Skin of body (tissue), 3 donors: ENCODE measurements at places on chromosomes 11 and 22. TPM values are rescaled to one million over a fixed set of nuclear protein-coding genes. Genes with fewer than 3 reads are reported as not detected.

- peak; percentile 44 for DNase-seq
Observed at GRCh38 chr22:35258191-35258988, 1.1 kb downstream of the HMGXB4 start.

GRCh38 chr11:10302744-10303557 is 1.9 kb upstream of the ADM start:
- peak; percentile 44 for DNase-seq

- DNase-seq = peak; percentile 57
Observed at GRCh38 chr11:2137202-2138067, 1.8 kb downstream of the IGF2 start.

DNA sequence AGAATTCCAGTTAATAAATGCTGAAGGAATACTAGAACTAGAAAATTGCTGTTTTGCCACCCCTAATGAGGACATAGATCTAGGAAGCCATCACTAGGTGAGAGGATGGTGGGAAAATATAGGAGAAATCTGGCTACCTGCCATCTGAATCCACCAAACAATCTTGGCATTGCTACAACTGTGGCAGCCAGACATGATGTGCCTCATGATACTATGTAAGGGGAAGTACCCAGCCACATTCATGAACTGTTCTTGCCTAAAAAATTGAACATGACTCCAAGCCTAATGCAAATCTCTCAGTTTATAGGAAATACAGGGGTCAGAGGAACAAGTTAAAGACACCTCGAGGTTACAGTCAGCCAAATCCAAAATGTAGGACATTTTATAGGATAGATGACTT is 72.8 kb downstream of the SFI1 start:
- DNase-seq = no peak

DNA sequence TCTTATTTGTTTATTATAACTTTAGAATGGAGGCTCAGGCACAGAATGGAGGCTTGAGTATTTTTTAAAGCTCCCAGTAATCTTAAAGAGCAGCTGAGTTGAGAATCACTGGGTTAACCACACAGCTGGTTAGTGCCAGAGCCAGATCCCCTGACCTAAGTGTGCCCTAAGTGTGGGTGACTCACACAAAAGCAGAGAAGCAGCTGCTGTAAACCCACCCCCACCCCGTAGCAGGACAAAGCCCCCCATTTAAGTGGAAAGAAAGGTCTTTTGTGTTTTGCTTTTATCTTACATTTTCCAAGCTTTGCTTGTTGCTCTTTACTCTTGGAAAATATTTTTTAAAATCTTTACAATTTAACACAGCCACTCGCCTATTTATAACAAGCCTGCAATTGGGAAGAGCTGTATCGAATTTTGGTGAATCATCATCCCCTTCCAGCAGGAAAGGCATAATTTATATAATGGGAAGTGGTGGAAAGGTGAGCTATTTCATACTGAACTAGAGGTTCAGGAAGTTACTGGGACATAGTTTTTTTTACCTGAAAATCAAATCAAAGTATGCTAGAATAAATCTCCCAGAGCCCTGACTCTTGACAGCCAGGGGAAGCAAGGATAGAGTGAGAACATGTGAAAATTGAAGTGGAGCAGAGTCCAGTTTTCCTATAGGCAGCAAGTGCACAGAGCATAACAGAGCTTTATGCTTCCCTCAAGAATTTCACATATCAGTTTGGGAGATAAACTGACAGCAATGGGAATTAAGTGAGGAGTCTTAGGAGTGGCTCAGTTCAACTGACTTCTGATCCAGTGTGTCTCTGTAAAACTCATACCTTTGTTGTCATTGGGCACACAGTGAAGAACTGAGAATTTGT is 405.7 kb downstream of the AASDHPPT start:
- DNase-seq = no peak

DNA sequence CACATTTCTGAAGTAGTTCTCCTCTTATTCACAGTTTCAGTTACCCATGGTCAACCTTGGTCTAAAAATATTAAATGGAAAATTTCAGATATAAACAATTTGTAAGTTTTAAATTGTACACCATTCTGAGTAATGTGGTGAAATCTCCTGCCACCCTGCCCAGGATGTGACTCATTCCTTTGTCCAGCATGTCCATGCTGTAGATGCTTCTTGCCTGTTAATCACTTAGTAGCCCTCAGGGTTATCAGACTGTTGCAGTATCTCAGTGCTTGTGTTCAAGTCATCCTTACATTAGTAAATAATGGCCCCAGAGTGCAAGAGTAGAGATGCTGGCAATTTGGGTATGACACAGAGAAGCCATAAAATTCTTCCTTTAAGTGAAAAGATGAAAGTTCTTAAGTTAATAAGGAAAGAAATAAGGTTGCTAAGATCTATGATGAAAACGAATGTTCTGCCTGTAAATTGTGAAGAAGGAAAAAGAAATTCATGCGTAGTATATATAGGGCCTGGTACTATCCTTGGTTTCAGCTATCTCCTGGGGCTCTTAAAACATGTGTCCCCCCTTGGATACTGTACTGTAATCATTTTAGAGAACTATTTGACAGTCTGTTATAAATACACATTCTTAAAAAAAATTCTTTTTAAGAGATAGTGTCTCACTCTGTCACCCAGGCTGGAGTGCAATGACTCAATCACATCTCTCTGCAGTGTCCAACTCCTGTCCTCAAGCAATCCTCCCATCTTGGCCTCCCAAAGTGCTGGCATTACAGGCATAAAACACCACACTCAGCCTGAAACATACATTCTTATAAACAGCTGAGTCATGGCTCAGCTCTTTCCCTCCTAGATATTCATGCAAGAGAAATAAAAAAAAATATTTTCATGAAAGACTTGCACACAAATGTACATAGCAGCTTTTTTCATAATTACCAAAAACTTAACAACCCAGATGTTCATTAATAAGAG is 31.3 kb downstream of the MTNR1B start:
- DNase-seq = no peak

DNA sequence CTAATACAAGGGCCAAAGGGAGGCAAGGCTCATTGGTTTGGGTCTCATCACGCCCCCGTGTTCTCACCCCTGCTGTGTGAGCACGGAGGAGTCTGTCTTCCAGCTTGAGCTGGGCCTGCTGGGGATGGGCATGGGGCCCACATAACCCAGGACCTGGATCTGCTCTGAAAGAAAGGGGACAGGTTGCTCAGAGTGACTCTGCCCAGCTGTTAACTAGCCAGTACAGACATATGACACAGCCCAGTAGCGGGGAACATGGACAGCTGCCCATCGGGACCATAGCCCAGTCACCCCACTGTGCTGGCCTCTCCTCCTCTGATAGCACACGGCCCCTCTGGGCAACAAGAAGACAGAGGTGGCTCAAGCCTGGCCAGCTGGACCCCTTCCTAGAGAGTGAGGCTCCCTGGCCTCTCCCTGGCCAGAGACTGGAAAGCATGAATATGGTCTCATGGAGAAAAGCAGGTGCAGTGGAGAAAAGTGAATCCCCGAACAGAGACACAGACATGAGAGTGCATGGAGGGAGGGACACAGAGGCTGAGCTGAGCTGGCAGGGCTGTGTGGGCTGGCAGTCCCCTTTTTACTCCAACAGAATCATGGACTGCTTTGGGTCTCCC is 973.9 kb downstream of the BRD1 start:
- no peak for DNase-seq

DNA sequence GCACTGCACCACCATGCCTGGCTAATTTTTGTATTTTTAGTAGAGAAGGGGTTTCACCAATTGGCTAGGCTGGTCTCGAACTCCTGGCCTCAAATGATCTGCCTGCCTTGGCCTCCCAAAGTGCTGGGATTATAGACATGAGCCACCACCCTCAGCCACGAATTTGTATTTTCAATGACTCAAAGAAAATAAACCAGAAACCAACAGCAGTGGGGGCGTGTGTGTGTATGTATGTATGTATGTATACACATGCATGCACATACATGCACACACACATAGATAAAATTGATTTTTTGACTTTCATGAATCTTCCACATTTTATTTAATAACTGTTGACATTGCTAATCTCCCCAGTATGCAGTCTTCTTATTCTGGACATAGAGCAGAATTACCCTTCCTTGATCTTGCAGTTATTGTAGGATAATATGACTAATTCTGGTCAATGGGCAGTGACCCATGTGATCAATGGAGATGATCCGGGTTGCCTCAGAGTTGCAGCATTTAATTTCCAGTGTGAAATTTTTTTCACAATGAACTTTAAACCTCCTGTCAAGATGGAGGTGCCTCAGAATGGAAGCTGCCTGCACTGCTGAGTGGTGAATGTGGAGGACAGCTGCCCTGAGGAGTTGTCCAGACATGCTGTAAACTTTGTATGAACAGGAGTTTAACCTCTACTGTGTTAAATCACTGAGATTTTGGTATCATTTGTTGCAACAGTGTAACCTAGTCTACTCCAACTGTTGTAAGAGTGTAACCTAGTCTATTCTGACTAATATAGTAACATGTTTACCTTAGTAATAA is 12.8 kb upstream of the PTPN5 start:
- DNase-seq = no peak

- no peak for DNase-seq
Observed at GRCh38 chr11:44306052-44306917, 3.7 kb downstream of the ALX4 start.

OR8D4 gene
- total RNA-seq = 0.30 TPM

DNA sequence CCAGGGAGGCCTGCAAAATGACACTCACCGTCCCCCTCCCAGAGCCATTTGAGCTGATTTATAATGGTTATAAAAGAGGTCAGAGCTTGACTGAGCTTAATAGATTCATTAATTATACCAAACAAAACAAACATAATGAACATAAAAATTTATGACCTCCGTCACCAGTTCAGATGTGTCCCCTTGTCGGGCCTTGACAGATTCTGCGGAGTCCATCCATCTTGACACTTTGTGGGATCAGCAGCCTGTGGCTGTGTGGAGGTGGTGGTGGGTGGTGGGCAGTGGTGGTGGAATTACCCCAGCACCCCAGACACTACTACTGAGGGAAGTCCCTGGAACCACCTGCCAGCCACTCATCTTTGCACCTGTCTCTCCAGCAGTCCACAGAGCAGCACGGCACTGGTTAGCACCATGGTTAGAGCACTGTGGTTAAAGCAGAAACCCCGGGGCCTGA is 83.5 kb downstream of the DSCAML1 start:
- DNase-seq = no peak

MAPK8IP2 gene
- 1.6 TPM for total RNA-seq

DNA sequence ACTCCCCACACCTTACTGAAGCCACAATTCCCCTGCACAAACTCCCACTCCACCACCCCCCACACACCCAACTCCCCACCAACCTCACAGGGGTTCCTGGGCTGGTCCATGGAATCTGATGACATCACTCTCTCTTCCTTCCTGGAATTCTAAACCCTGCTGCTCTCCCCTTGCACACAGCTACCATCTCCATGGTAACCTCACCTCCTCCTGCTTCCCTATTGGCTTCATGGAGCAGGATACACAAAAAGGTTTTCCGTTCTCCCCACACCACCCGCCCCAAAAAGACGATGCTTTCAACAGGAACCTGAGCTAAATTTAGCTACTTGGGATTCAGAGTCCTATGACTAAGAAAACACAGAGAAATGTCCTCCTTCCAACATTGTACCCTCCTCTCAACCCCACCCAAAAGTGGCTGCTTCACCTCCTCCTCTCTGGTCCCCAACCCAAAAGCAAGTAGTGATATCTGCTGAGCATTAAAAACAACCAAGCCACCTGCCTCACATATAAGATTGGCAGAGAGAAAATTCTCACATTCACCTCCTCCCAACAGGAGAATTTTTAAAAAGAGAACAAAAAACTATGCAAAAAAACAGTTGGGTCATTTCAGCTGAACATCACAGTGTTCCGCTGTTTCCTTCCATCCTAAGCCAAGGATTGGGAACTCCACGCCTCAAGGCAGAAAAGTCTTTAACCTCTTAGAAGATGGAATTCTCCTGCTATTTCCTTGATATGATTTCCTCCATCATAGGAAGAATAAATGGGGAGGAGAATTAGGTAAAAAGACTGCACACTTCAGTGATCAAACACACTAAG is 66.9 kb downstream of the RBFOX2 start:
- DNase-seq = peak; percentile 84

DNA sequence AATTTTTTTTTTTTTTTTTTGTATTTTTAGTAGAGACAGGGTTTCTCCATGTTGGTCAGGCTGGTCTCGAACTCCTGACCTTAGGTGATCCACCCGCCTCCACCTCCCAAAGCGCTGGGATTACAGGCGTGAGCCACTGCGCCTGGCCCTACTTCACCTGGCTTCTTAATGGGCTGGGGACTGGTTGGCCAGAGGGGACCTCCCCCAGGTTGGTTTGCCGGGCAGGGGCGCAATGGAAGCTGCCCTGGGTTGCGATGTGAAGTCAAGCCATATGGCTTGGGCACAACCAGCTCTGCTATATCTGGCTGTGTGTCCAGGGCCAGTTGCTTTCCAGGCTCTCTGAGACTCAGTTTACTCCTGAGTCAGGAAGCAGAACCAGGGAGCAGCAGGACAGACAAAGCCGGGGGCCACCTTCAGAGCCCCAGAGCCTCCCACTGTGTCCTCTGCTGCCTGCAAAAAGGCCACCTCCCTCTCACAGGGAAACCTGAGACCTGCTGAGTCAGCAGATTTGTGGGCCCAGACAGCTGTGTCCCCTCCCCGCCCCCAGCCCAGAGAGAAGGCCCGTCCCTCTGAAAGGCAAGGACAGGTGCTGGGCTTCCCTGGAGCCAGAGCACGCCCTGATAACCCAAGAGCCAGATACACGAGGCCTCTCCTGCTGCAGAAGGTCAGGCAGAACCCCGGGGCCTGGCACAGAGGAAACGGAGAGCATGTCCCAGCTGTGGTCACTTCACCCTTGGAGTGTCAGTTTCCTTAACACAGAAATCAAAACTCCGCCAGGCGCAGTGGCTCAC is 29.2 kb upstream of the DAGLA start:
- no peak for DNase-seq

DNA sequence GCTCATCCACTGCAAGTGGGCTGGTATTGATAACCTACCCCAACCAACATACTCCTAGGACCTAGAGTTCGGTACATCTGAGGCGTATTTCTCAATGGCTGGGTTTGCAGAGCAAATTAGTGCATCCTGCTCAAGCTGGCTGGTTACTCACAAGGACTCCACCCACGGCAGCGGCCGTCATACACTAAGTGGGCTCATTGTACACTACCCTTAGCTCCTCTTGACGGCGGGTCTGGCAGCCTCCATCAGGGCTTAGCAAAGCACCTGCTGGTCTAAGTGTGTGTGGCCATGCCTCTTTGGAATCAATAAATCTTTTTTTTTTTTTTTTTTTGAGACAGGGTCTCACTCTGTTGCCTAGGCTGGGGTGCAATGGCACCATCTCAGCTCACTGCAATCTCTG is 20.2 kb upstream of the KCNJ11 start:
- DNase-seq = no peak

- no peak for DNase-seq
Observed at GRCh38 chr22:41695211-41695610, 4.1 kb upstream of the MEI1 start.

- peak; percentile 88 for DNase-seq
Observed at GRCh38 chr11:12019337-12019736, 10.9 kb upstream of the DKK3 start.
